ENCODE measurements at places on chromosomes 16 and 17.

GRCh38 chr17:320139-320538 is 32.5 kb downstream of the RPH3AL start:
- no peak for DNase-seq

DNA sequence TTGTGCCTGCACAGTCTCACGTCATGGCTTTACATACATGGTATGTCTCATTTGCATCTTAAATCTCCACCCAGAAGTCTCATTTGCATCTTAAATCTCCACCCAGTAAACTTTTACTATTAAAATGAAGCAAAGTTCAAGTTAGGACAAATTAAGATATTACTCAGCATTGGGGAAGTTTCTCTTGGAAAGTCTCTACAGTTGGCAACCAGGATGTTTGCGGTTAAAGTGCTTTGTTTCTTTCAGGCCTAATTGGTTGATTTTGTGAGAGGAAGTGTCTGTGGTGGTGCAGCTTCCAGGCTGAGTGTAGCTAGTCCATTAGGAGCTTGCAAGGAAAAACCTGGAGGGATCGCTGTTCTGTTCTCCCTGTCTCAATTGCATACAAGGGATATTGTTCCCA is 1373.3 kb upstream of the GOT2 start:
- DNase-seq = peak; percentile 61

- DNase-seq = no peak
Measured at GRCh38 chr17:77827511-77827910, 131.0 kb upstream of the TNRC6C start.

DNA sequence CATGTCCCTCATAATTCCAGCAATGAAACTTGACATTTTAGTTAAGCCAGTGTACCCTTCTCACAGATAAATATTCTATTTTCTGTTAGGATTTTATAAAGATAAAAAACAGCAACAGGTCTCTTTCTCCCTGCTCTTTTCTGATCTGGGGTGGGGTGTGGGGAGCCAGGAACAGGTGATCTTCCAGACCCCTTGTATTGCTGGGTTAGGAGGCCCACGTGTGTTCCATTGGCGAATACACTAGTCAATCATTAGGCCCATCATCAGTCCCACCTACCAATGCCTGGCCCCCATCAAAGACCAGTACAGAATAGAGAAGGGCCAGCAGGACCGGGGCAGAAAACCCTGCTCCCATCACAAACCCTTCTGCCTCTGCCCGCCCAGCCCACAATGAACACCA is 40.3 kb upstream of the TOB1 start:
- no peak for DNase-seq

GRCh38 chr17:75402026-75402425 is 3.5 kb downstream of the GRB2 start:
- DNase-seq = no peak

DNA sequence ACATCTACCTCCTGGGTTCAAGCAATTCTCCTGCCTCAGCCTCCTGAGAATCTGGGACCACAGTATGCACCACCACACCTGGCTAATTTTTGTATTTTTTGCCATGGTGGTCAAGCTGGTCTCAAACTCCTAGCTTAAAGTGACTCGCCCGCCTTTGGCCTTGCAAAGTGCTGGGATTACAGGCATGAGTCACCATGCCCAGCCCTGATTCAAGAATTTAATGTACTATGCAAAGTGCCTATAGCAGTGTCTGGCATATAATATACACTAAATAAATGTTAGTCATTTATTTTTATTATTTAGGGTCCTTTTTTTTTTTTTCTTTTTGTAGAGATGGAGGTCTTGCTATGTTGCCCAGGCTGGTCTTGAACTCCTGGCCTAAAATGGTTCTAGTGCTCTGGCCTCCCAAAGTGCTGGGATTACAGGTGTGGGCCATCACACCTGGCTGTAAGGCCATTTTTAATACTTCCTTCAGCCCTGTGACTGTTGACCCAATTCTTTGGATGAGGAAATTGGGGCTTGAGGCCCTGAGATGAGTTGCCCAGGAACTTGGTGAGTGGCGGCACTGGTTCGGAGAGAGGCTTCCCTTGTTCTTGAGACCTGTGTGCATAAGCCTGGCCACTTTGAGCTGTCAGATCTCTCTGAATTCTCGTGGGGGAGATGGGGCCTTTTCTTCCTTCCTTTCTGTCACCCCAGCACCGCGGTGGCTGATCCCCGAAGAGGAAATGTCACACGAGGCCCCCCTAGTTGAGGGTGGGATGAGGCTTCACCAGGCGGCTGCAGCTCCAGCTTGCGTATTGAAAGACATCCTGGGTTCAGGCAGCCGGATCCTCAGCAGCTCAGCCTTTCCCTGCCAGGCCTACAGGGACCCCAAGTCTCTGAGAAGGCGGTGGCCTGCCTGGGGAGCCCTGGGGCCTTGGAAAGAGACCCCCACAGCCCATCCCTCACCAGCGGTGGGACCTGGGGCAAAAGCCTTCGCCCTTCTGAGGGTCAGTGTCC is 38.7 kb downstream of the LAT start:
- DNase-seq = no peak

DNA sequence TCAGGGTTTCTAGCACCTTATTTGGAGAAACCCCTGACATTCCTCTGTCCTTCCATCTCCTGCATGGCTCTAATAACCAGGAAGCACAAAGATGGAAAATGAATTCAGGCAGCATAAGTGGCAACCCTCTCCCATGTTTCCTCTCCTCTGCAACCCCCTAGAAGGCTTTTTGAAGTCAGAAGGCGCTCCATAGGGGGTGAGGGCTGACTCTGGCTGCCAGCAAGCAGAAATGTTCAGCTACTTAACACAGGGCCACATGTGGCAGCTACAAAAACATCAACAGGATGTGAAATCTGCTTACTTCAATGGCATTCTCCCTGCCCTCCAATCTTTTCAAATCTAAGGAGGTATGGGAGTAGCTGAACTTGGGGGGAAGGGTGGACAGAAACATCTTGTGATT is 55.2 kb upstream of the IRX5 start:
- DNase-seq = peak; percentile 17

DNA sequence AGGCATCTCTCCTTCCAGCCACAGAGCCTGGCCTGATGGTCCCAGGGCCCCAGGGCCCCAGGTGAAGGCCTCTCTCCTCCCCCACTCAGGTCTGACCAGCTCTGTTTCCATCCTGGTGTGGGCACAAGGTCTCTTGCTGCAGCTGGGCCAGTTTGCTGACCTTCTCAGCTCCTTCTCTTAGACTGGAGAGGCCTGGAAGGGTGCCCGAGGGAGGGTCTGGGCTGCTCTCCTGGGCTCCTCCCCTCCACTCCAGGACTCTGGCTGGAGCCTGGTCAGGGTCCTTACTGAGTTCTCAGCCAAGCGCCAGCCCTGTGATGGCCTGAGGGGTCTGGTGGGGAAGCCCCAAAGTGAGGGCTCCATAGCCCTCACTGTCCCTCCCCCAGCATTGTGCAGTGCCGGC is 12.4 kb downstream of the SOCS3 start:
- no peak for DNase-seq

DNA sequence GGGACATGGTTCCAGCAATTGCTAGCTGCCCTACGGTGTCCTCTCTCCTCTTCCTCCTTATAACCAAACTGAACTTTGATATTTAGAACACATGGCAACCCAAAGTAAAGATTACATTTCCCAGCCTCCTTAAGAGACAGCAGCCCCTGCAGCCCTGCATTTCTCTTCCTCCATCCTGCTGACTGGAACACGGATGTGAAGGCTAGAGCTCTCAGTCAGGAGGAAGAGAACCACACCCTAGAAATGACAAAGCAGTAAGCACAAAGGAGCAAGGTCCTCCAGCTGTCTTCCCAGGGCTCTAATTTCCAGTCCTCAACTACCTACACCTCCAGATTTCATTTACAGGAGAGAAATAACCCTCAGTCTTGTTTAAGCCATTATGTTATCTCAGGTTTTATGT is 10.9 kb downstream of the DYNC1LI2 start:
- DNase-seq = no peak

- no peak for DNase-seq
Measured at GRCh38 chr16:56515665-56516064, 4.2 kb downstream of the BBS2 start.

DNA sequence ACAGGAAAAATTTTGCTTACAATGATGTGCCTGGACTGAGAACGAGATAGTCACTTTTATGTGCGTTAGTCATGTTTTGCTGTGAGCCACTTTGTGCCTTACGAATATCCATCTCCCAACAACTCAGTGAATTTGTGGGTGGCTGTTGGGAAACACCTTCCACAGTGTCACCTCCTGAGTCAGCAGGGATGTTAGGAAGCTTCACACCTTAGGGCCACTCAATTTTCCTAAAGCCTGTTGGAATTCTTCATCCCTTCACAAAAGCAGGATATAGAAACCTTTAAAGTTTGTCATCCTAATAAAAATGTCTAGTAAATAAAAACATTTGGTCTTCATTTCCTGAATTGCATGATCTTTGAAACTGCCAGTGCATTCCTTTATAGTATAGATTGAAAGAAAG is 4.3 kb upstream of the KRTAP3-1 start:
- no peak for DNase-seq

DNA sequence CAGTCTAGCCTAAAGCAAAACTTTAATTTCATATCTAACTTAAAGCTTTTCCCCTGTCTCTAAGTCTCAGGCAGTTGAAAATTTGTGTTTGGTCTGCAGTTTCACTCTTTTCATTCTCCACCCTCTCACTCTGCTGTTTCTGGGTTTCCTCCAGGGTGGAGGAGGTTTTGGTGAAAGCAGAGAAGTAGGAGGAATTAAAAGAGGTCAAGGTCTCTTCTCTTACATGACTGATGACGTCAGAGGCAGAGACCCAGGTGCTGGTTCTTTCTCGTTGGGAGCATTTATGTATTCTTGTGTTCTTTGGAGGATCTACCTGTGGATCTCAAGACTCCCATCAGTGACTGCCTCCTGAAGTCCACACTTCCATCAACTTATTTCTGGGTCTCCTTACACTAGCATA is 2.4 kb upstream of the PSMD11 start:
- no peak for DNase-seq

DNA sequence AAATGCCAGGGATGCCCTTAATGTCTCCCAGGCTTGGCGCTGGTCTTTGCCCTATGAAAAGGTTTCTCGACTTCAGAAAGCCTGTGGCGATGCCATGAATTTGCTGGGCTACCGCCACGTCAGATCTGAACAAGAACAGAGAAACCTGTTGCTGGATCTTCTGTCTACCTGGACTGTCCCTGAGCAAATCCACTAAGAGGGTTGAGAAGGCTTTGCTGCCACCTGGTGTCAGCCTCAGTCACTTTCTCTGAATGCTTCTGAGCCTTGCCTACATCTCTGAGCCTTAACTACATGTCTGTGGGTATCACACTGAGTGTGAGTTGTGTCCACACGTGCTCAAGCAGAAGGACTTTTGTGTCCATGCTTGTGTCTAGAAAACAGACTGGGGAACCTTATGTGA is 11.4 kb downstream of the CHST4 start:
- peak; percentile 24 for DNase-seq
